ENCODE measurements at places on chromosomes 16 and 17. TPM values are rescaled to one million over a fixed set of nuclear protein-coding genes. Genes with fewer than 3 reads are reported as not detected.

Gene COG1
- 81.6 TPM for total RNA-seq

Gene LRRC37A3
- total RNA-seq, result 36.4 TPM

Gene PIRT
- not detected for total RNA-seq

Gene SSTR5
- total RNA-seq, result not detected

Gene CRYM
- total RNA-seq, result not detected

Measured in CD4-positive, alpha-beta memory T cell (primary cell).